ENCODE measurements at places on chromosomes 12 and 14.

- no peak for DNase-seq
These were observed 4.3 kb upstream of the APPL2 start for GRCh38 chr12:105240228-105240627.

GRCh38 chr12:32437095-32437515 lies 37.7 kb downstream of the FGD4 start:
- no peak for DNase-seq

DNA sequence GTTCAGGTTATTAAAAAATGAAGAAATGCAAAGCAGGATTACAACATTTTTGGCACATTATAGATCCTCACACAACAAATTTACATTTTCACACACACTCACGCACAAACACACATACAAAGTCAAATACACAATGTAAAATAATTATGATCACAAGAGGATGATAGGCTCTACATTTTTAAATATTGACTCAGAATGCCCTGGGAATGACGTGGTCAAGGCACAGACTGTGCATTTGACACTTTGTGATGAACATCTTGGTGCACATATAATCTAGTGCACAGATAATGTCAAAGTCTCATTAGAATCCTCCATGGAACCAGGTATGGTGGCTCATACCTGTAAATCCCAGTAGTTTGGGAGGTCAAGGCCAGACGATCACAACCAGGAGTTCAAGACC lies 49.4 kb downstream of the DPF3 start:
- no peak for DNase-seq

GRCh38 chr12:64595863-64596793 lies 14.2 kb upstream of the RASSF3 start:
- DNase-seq, result no peak

DNA sequence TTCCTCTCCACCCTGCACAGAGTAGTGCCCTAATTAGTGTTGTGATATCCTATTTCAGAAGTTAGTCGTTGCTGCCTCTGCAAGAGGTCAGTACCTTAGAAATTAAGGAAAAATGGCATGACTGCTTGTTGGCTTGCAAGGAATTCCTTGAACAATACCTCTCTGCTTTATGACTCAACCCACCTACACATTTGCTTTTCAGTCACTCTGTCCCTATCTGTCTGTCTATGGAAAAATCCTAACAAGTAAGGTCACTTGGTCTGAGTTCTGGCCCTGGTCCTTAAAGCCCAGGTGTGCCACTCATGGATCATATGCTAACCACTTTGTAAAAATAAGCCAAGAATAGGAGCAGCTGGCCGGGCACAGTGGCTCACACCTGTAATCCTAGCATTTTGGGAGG lies 116.4 kb upstream of the ATF1 start:
- no peak for DNase-seq

GRCh38 chr12:1147821-1148220 lies 156.8 kb downstream of the ERC1 start:
- no peak for DNase-seq

DNA sequence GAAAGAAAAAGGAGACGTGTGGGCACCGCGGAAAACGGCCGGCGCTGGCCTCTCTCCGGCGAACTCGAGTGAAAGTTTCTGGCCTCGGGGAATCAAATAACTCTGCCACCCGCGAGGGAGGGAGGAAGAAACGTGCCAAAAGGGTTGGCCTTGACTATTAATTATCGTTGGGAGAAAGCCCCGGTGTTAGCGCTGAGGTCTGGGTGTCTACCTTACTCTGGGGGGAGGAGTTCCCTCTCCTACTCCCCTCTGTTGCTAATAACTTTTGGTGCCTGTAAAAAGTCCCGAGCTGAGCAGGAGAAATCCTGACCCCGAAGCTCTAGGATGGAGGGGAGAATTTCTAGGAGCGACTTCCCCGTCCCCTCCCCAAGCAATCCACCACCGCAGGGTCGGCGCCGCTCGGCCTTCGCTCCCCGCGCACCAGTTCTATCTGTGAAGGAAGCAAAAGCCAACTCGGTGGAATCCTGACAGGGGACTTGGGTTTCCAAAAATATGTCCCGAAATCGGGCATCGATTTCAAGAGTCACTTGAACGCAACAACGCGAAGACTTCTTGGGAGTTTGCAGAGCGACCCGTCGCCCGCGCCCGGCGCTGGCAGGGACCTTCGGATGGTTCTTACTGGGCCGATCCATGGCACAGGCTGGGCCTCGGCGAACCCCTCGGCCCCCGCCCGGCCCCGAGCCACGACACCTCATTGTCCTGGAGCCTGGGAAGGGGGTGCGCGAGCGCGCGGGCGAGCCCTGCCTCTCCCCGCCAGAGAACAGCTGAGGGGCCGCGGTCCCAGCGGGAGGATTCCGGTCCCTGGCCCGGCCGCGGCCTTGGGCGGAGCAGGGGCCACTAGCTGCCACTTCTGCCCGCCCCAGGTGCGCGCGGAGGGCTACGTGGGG lies 1.7 kb downstream of the OTX2 start:
- peak; percentile 65 for DNase-seq

DNA sequence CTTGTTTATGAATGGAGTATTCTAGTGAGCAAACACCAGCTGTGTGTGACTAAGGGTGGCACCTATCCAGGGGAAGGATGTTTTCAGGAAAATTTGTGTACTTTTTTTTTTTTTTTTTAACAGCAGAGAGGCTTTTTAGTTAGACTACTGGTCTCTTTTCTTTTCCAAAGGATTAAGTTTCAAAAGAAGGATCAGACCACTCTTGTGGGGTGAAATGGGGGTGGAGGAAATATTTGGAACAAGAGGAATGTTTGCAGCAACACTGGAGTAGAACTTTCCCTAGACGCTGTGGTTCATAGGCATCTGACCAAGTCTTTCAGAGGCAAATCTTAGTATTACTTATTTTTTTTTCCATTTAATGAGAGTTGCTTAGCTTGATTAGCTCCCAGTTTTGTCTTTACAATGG lies 21.1 kb downstream of the NUBPL start:
- DNase-seq, result no peak

DNA sequence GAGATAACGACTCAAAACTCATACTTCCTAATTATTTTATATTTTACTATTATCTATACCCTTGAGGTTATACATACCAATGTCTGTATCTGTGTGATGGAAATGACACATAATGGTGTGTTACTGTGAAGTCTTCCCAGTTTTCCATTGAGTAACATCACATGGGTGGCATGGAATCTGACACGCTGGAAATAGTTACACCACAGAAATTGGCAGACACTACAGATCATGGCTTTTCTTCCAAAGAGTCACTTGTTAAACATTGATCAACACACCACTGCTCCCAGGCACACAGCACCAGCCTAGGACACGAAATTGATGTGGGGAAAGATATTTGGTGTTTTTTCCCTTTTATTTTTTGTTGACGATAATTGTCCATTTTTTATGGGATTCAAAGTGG lies 33.0 kb upstream of the VWF start:
- no peak for DNase-seq

- no peak for DNase-seq
These were observed 54.9 kb downstream of the PLEKHG7 start for GRCh38 chr12:92757597-92758121.

- DNase-seq, result no peak
These were observed 141.8 kb upstream of the RASSF8 start for GRCh38 chr12:25816637-25817036.

DNA sequence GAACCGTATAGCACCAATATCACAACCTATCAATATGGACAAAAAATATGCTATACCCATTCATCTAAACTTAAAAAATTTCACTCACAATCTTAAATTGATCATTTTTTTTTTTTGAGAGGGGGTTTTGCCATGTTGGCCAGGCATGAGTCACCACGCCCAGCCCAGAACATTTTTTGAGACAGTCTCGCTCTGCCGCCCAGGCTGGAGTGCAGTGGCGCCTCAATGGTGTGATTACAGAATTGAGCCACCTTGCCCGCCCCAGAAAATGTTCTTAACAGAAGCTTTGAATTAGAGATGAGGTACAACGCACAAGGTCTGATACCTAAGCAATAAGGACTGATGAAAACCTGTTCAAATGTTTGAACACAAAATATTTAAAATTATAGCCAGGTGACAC lies 15.8 kb upstream of the ATP5F1B start:
- DNase-seq, result no peak

GRCh38 chr12:28033538-28033915 lies 61.0 kb upstream of the PTHLH start:
- DNase-seq, result no peak

DNA sequence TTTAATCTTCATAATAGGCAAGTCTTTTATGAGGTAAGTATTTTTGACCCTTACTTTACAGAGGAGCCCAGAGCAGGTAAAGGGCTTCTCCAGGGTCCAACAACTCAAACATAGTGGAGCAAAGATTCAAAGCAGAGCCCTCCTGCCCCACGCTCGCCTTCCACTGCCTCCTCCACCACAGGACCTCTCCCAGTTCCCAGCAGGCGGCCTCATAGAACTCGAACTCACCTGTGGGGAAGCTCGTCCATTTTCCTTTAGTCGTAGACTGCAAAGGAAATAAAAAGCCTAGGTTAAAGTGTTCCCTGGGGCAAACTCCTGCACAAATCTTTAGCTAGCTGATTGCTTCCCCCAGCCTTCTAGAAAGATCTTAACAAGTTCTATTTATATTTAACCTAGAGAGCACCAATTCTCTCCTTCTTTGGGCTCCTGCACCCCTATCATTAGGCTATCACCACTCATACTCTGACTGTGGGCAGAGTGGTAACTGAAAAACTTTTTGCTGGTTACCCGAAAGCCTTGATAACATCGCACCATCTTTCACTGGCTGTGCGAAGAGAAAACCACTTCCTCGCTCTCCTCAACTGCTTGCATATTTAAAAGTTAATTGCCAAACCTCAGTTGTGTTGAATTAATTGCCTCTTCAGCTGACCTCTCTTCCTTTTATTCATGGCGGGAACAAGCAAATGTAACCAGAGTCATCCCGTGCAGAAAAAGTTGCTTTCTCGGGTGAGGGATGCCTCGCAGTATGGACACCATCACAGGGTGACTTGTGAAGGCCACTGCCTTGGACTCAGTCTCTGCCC lies 299.6 kb downstream of the DPF3 start:
- DNase-seq, result no peak

DNA sequence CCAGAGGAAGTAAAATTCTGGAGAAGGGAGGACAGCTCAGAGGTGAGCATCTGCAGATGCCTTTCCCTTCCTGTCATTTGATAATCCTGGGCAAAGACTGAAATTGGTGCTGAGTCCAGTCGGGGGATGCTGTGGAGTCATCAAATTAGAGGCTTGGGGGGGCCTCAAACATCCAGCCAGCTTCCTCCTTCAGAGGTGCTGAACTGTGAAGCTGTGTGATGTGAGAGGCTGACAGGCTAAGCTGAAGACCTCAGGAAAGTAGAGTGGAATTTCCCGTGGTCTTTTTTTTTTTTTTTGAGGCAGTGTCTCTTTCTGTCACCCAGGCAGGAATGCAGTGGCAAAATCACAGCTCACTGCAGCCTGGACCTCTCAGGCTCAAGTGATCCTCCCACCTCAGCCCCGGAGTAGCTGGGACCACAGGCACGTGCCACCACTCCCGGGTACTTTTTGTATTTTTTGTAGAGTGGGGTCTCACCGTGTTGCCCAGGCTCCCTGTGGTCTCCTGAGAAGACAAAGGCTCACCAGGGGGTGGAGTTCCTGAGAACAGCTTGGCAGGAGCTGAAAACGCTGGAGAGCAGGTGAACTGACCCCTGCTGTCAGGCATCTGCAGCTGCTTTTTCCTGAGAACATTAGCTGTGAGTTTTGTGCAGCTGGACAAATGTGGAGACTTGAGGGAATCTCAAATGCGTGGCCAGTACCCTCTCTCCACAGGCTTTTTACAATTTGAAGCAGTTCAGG lies 6.1 kb upstream of the TCL1B start:
- peak; percentile 40 for DNase-seq

DNA sequence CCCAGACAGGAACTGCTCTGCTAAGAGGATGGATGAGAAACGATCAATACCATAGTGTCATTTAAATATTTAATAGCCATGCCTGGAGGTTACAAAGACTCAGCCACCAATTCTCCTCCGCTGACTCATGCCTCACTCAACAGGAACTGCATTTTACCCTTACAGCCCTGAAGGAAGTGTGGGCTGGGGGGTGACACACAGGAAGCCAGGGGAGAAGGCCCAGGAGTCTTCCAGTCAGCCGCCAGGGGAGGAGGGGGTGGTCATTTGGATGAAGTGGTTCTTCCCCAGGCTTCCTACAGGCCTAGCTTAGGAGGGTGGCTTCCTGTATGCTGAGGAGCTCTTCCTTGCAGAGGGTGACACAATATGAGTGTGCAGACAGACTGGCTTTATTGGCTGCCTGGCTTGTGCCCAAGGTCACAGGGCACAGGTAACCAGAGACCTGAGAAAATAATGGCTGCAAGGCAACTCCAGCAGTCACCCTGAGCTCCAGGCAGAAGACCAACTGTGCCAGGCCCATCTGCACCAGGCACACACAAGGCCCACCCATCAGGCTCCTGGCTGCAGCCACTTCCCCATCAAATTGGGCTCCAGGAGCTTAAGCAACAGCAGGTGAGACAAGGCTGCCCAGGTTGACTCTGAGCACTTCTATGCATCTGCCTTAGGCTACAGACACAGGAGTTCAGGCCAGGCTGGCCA lies 30.6 kb upstream of the RPLP0 start:
- no peak for DNase-seq

GRCh38 chr14:89221109-89221810 lies 195.8 kb downstream of the FOXN3 start:
- no peak for DNase-seq

DNA sequence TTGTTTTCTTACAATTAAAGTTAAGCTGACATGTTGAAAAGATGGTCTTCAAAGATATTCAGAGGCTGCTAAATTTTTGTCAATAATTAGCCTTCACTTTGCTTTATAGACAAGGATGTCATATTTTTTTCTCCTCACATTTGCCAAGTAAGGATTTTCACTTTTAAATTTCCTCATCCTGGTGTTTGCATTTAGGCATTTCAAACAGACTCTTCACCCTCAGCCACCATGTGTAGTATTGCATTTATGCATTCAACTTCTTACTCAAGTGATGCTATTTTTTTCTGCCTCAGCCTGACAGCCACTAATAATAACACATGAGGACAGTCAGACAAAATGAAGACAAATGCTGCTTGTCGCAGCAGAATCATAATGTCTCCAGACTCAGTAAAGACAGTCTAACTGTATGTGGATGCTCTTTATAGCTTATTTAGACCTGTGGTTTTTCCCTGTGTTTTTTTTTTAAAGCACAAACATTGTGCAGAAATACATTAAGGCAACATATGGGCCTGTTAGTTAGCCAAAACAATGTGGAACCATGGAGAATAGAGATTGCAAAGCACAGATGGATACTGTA lies 481.5 kb downstream of the NPAS3 start:
- no peak for DNase-seq

- DNase-seq, result no peak
These were observed 59.1 kb downstream of the CCDC60 start for GRCh38 chr12:119393677-119394076.

DNA sequence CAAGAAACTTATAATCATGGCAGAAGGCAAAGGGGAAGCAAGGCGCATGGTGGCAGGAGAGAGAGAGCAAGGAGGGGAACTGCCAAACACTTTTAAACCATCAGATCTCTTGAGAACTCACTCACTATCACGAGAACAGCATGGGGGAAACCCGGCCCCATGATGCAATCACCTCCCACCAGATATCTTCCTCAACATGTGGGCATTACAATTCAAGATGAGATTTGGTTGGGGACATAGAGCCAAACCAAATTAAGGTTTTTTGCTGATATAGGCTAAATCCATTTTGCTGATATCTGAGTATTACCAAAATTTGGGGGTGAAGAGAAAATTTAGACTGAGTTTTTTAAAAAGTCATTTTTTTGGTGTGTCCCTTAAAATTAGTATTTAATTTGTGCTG lies 54.9 kb upstream of the TMX1 start:
- no peak for DNase-seq

- no peak for DNase-seq
These were observed 2.4 kb downstream of the VRK1 start for GRCh38 chr14:96799489-96800054.

GRCh38 chr12:25924491-25925001 lies 33.9 kb upstream of the RASSF8 start:
- no peak for DNase-seq

GRCh38 chr14:106518054-106518943 lies 991.9 kb downstream of the TMEM121 start:
- DNase-seq, result no peak

Measured in left forelimb (tissue), 1 donor.